Stimulated activated CD8-positive, alpha-beta memory T cell treated with anti-CD3 and anti-CD28 coated beads, Interleukin-7, amount 100 ng/mL, for 1 hour (primary cell): ENCODE measurements at places on chromosomes 2 and 18.

- DNase-seq, result no peak
Observed at GRCh38 chr2:54503192-54503591, 47.1 kb downstream of the SPTBN1 start.

DNA sequence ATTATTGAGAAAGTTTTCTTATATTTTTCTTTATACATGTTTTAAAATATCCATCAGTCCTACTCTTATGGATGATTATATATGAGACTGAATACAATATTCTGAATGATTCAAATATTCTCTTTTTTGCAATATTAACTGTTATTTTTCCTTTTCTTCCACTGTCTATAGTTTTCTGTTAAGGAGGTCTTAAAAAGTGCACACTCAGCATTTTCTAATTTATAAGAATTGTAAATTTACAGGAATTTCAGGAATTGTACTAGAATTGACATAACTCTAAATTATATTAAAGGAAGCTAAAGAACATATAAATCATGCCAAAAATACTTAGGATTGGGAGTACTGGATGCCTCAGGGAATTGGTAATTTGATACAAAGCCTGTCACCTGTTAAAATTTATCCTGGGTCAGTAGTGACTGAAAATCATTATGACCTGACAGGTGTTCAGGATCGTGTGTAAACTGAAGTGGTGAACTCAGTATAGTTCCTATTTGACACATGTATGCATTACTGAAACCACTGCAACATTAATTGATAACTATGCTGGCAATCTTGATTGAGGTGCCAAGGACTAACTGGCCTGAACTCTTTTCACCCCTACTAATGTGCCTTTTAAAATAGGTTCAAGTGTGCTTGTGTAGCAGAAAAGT, 30.4 kb downstream of the MSTN start:
- no peak for DNase-seq

GRCh38 chr18:56511996-56512395, 126.4 kb downstream of the TXNL1 start:
- DNase-seq, result no peak

- DNase-seq, result no peak
Observed at GRCh38 chr18:44536046-44536445, 144.6 kb upstream of the SETBP1 start.

DNA sequence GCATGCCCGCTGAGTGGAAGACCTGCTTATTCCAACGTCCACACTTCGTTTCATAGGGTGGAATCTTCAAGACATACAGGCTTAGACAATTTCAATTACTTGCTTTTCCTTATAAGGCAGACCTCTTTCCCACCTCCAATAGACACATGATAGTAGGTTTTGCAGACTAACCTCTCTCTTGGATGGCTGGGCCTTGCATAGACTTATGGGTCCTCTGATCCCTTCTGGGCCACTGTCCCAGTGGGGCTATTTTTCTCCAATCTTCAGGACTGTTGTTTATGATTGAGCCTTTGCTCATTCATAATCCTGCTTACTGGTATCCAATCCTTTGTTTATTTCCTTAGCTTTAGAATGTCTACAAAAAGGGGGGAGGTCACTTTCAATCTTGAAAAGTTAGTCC, 138.9 kb downstream of the FAM210A start:
- DNase-seq, result no peak

DNA sequence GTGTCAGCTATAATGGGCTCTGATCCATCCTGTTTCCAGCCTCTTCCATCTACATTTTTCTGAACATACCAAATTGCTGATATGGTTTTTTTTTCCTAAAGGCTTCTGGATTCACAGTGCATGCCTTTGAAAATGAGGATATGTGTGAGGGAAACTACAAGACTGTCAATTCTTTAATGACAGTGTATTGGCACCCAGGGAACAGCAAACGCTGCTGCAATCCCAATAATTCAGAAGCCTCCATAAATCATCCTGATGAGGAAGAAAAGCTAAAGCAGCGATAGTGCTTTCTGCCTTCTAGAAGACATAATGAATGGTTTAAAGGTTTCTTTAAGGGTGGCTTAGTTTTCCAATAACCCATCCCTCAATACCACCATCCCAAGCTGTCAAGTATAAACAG, 304.5 kb upstream of the PKDCC start:
- DNase-seq, result no peak

- no peak for DNase-seq
Observed at GRCh38 chr2:225582355-225583116, 183.0 kb downstream of the NYAP2 start.

DNA sequence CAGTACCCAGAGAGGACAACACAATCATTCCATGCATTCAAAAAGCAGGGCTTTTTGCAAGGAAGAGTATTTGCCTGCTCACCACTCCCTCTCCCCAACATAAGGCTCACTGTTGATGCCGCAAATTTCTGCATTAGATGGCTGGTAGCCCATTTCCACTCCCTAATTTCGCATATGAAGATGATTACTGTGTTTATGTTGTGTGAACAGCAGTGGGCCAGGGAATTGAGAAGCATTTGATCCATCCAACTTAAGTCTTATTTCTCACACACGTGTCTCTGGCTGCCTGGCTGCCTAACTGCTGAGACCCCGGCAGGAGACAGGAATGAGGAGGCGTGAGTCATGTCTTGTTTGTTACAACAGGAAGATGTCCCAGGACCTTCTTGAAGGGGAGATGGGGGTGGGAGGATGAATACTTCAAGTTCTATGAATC, 294.1 kb downstream of the ALK start:
- DNase-seq, result no peak

- DNase-seq, result no peak
Observed at GRCh38 chr18:77017355-77017754, 115.2 kb downstream of the MBP start.

GRCh38 chr18:74652392-74652988, 54.8 kb downstream of the ZNF407 start:
- DNase-seq, result no peak

GRCh38 chr2:39515273-39515896, 78.3 kb upstream of the MAP4K3 start:
- DNase-seq, result no peak

DNA sequence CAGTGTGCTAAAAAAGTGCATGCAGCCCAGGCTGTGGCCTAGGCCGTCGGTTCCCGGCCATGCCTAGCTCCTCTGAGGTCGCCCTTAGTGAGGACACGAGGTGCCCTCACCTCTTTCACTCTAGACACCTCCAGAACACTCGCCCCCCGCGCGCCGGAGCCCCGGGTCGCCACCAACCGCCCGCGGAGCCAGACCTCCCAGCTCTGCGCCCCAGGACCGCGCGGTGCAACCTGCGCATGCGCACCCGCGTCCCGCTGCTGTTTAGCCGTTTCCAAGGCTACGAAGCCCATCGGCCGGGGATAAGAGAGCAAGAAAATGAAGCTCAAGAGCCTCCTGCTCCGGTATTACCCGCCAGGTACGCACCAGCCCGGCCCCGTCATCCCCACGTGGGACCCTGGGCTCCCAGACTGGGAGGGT, at the start of gene DAW1:
DAW1 (plus strand) TSS at position 257 of the 417 bp plus-strand sequence; CDS start at position 316, 59 bp downstream.
- DNase-seq, result no peak

DNA sequence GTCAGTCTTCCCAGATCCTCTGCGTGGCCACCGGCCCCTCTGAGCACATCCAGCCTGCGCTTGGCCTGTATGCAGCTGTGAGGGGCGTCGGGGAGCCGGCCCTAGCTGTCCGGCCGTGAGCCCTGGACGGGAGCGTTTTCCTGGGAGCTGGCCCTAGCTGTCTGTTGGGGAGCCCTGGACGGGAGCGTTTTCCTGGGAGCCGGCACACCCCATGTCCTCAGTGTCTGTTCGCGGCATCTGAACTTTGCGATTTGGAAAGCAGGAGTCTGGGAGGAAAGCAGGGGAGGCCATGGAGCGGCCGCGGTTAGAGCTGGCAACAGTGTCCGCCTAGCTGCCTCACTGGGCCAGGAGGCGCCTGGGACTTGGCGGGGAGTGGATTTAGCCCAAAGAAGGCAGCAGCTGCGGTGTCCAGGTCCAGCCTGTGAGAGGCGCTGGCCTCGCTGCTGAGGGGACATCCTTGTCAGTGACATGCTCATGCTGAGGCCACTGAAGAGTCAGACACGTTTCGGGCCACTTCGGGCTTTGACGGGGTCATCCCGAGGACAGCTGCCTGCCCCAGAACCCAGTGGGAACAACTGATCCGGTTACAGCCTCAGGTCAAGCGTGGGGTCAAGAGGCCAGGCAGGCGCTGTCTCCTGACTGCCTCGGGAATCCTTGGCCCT, 75.8 kb downstream of the KCNG2 start:
- DNase-seq, result no peak

GRCh38 chr2:199806179-199806578, 44.8 kb downstream of the FTCDNL1 start:
- DNase-seq, result no peak

DNA sequence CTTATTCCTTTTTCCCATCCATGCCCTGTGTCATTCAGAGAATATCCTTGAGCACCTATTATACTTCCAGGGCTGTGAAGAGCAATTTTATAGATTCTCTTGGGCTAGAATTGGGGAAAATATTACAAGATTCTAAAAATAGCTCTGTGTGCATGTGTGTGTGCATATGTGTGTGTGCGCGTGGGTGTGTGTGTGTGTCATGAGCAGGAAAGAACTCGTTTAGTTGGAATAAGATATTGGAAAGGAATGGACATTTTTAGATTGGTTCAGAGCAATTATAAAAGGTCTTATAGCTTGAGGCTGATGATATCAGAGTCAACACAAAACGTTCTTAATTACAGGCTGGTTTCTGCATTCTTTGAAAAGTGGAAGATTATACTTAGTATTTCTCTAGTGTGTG, 212.1 kb upstream of the COPS8 start:
- DNase-seq, result no peak

GRCh38 chr2:129443865-129444739, 535.4 kb upstream of the RAB6C start:
- DNase-seq, result no peak

DNA sequence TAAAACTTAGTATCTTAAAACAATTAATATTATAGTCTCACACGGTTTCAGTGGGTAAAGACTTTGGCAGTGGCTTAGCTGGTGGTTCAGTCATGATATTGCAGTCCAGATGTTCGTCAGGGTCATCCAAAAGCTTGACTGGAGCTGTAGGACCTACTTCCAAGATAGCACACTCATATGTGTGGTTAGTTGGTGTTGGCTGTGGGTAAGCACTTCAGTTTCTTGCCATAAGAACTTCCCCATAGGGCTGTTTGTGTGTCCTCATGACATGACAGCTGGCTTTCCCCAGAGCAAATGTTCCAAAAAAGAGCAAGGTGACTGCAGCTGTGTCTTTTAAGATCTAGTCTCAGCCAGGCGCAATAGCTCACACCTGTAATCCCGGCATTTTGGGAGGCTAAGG, 48.5 kb upstream of the EPC2 start:
- DNase-seq, result no peak

GRCh38 chr2:176177580-176178037, 10.9 kb upstream of the HOXD1 start:
- DNase-seq, result no peak

GRCh38 chr18:54032412-54032811, 192.1 kb downstream of the MBD2 start:
- no peak for DNase-seq

GRCh38 chr18:24219561-24220317, 80.9 kb downstream of the CABYR start:
- no peak for DNase-seq

DNA sequence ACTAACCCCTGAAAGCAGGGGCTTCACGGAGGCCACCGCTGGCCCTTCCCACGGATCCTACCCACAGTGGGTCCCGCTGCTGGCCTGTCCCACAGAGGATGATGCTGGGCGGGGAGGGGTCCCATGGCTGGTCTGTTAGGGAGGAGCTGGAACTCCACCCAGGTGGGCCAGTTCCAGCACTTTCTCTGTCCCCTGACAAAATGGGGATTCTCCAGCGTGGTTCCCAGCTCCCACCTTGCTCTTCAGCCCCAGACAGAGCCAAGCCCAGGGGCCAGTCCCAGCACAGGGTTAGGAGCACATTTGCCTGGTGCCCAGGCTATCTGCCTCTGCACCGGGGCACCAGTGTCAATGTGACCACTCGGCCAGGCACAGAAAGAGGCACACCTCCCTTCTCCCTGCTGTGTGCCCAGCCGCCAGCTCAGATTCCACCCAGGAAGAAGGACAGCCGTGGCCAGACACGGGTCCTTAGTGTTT, 50.0 kb downstream of the ANKMY1 start:
- DNase-seq, result no peak

DNA sequence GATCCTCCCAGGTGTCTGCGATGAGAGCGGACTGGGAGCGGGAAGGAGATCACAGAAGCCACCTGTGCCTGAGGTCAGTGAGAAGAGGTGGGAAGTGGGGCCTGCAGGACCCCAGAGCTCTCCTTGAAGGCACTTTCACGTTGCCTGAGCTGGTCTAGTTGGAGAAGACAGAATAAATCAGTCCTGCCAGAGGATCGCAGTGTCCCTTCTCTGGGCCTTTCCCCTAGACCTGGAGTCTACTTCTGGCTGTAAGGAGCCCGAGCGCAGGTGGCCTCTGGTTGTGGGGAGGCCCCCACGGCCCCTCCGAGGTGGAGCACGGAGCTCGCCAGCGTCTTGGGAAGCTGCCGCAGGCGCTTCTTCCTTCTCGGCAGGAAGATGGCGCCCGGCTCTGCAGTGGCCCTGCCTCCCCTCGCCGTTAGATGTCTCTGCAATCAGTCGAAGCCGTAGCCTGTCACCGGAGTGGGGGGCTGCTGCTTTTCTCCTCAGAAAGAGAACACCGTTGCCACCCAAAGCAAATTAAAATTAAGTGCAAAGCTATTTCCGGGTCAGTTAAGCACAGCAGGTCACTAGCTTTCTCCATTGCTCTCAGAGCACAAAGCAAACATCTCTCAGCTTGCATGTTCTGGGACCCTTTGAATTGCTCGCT, 212.0 kb upstream of the MYT1L start:
- no peak for DNase-seq

GRCh38 chr2:152569186-152569585, 148.1 kb downstream of the PRPF40A start:
- no peak for DNase-seq

DNA sequence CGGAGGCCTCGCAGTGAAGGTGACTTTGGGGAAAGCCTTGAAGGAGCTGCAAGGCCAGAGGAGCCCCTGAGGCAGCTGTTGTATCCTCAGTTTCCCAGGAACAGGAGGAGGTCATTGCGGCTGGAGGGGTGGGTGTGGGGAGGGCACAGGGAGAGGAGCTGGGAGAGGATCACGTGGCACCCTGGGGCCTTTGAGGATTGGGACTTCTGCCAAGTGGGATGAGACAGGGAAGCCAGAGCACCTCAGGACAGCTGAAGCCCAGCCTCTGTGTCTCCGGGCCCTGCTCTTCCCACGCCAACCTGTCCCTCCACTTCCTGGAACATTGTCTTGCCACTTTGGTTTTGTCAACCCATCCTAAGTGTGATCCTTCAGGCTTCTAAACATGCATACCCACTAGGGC, 19.4 kb upstream of the RRM2 start:
- DNase-seq, result no peak

- no peak for DNase-seq
Observed at GRCh38 chr18:48200631-48201336, 208.4 kb downstream of the ZBTB7C start.

GRCh38 chr2:21803550-21803949, 679.8 kb downstream of the TDRD15 start:
- DNase-seq, result no peak

GRCh38 chr18:31649978-31650719, 34.2 kb downstream of the B4GALT6 start:
- DNase-seq, result no peak

- no peak for DNase-seq
Observed at GRCh38 chr2:119756837-119757236, 2.9 kb upstream of the PTPN4 start.

GRCh38 chr18:45733535-45733934, 9.6 kb downstream of the SLC14A1 start:
- DNase-seq, result no peak

GRCh38 chr2:30823452-30823851, 16.2 kb upstream of the CAPN13 start:
- no peak for DNase-seq

- no peak for DNase-seq
Observed at GRCh38 chr2:37786854-37787253, 115.4 kb upstream of the CDC42EP3 start.
